ENCODE measurements at places on chromosomes 16 and 17. TPM values are rescaled to one million over a fixed set of nuclear protein-coding genes. Genes with fewer than 3 reads are reported as not detected.

Gene TSPAN10
- polyA plus RNA-seq = 4.5 TPM

Gene SRCIN1
- 2.4 TPM for polyA plus RNA-seq

Gene NPIPA5
- polyA plus RNA-seq = 0.78 TPM

Gene PMP22
- polyA plus RNA-seq = 66.2 TPM

Gene SNAI3
- polyA plus RNA-seq = 0.42 TPM

Gene CMTM1
- 5.4 TPM for polyA plus RNA-seq

Gene CES2
- polyA plus RNA-seq = 45.2 TPM

Gene CDH13
- polyA plus RNA-seq = 9.4 TPM

DNA sequence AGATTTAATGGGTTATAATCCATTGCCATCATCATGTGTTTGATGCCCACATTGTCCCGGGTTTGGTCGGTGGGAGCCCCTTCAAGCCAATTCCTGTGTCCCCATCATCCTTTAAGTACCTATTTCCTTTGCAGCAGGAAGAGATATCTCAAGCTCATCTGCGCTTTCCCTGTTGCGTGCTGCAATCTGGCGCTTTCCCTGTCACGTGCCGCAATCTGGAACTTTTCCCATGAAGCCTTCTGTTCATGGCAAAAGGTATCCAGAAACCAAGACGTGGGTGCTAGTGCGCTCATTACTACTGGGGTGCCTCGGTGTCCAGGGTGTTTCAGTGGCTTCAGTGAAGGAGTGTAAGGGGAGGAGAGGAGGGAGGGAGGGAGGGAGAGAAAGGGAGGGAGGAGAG is 174.6 kb upstream of the ZNF469 start:
- DNase-seq = no peak

DNA sequence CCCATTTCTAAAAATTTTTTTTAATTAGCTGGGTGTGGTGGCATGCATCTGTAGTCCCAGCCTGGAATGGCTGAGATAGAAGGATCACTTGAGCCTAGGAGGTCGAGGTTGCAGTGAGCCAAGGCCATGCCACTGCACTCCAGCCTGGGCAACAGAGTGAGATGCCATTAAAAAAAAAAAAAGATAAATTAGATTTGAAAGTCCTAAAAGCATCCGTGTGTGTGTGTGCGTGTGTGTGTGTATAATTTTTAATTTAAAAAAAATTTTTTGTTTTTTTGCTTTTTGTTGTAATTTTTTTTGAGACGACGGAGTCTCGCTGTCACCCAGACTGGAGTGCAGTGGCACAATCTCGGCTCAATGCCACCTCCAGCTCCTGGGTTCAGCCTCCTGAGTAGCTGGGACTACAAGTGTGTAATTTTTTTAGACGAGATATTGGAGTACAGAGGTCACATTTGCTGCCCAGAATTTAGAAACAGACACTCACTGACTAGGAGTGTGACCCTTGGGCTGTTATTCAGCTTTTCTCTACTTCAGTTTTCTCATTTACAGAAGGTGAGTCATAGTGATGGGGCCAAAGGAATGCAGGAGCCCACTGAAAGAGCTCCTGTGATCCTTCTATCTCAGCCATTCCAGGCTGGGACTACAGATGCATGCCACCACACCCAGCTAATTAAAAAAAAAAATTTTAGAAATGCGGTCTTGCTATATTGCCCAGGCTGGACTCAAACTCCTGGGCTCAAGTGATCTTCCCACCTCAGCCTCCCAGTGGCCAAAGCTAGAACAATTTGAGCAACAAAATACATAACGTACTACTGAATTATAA is 25.5 kb upstream of the TBX4 start:
- DNase-seq = no peak

- no peak for DNase-seq
Measured at GRCh38 chr17:41592601-41593305, 6.1 kb upstream of the KRT14 start.

DNA sequence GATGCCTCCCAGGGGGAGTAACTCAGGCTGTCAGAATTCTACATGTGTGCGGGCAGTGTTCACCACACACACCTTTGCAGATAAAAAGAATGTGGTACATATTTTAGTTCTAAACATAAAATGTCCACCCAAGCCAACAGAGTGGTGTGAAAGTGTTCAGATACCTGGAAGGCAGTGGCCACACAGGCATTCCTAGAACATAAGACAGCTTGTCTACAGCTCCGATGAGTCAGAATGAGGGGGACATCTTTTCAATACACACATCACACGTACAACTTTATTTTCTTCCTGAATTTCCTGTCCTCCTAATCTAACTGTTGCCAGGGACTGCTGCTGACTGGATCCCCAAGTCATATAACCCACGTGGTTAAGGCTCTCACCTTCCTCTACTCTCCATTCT is 142.3 kb downstream of the ZFHX3 start:
- DNase-seq = no peak

- no peak for DNase-seq
Measured at GRCh38 chr17:65433592-65433991, 127.9 kb downstream of the AXIN2 start.

DNA sequence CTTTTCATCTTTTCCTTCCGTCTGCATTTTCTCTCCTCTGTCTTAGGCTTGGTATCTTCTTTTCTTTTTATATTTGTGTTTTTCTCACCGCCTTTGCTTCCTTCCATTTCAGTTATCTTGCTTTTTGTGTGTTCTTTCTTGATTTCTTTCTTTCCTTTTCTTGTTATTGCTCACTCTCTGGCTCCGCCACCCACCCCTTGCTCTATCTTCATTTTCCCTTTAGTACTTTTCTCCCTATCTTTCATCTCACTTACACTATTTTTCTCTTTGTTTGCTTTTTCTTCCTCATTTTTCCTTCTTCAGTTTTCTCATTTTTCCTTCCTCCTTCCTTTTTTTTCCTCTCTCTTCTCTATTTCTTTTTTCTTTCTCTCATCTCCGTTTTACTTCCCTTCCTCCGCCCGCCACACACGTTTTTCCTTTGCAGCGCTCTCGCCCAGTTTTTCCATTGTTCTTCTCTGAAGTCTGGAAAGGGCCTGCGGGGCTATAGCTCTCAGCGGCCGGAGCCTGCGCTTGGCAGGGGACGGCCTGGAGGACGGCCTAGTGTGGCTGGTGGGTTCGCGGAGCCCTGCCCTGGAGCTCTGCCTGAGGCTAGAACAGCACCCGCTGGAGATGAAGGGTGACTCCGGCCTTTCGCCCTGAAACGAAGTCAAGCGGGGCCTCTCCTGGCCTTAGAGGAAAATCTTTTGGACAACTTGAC is 5.2 kb upstream of the HOXB13 start:
- DNase-seq = no peak

DNA sequence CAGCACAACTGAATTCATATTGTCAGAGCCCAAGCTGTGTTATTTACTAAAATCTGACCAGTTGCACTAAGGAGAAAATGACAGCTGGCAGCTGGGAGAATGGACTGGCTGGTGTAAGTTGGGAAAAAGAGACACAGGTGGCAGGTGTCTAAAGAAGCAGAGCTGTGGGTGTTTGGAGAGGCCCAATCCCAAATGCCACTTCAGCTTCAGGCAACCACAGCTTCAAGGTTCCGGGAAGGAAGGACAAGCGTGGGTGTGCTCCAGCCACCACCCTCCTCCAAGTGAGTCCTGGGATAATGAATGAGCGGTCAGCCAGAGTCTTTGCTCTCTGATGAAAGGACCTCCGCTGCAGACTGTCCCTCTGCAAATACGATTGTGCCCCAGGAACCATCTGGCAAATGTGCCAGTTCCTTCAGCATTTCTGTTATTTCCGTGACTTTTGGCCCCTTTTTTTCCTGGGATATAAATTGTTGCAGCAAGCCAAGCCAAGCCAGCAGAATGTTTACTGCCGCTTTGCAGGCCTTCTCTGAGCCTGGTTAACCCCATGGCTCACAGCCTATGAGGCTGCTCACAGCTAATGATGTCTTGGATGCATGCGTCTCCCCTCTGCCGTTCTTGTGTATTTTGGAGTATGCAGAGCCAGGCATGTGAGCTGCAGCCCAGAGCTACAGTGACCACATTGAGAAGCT is 9.5 kb upstream of the RHBDL3 start:
- DNase-seq = no peak

GRCh38 chr16:65202461-65202860 is 80.6 kb upstream of the CDH11 start:
- no peak for DNase-seq

- DNase-seq = no peak
Measured at GRCh38 chr17:27598337-27599050, 32.5 kb upstream of the LGALS9 start.

DNA sequence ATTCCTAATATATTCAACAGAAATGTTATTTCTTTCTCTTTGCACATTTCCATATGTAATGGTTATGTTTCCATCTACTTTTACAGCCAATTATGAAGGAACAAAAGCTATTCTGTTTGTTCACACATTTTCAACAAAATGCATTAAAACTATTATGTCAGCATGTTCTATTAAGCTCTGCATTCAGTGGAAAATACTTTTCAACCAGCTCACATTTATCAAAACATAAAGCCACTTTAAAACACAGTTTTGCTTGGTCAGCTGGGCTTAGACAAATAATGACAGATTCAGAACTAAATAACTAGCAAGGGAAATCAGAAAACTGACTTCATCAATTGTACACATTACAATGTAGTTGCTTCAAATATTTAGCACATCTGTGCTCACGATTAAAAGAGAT is 6.9 kb downstream of the SALL1 start:
- DNase-seq = no peak

GRCh38 chr16:85546585-85547447 is 66.3 kb upstream of the GSE1 start:
- no peak for DNase-seq

- DNase-seq = no peak
Measured at GRCh38 chr17:14460516-14461226, 159.8 kb downstream of the HS3ST3B1 start.

- no peak for DNase-seq
Measured at GRCh38 chr17:13067629-13068303, 49.9 kb upstream of the ELAC2 start.

DNA sequence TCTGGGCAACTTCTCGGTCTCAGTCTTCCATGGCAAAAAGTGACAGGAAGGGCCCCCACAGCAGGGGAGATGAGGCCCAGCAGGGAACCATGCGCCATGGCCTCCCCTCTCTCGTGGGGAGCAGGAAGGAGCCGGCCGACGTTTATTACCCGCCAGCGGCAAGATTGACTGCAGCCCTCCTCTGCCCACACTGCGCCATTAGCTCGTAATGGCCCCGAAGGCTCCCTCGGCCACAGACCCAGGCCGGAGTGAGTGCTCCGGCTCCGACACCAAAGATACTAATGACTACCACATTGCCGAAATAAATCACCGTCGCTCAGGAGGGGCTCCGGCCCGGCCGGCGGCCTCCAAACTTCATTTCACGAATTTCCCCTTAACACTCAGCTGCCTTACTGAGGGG is 226.9 kb downstream of the C16orf78 start:
- DNase-seq = no peak

DNA sequence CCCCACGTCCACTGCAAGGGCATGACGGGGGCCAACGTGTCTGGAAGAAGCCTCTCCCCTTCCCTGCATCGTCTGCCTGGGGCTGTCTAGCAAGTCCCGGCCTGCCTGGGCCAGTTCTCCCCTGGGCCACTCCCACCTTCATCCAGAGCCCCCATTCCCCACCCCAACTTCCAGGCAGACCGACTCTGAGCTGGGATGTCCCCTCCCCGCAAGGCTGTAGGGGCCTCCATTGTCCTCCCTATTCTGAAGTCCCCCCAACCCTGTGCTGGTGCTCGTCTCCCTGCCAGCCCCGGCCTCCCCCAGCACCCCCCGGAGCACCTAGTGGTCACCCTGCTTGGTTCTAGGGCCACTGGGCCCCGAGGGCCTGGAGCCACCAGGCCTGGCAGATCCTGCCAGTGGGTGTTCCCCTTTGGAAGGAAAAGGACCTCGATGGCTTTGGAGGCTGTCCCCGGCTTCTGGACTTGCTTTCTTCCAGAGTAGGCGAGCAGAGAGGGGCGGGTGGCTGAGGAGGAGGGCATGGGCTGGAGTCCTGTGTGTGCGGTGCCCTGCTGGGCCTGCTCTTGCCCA is 4.8 kb downstream of the GLIS2 start:
- DNase-seq = no peak

DNA sequence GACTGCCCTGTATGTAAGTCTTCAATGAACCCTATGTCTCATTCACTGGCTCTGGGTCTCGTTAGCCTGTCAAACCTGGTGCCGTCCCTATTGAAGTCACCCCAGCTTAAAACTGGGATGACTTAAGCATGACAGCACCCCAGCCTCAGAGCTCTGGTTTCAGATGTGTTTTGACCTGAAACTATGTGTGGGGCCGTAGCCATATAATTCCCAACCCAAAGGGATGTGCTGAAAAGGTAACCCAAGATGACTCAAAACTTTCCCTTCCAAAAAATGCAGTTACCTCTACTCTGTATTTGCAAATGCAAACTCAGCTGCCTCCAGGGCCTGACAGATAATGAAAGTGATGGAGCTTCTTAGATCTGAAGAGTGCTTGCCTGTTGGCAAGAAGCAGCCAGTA is 478.3 kb upstream of the ERCC4 start:
- DNase-seq = no peak

DNA sequence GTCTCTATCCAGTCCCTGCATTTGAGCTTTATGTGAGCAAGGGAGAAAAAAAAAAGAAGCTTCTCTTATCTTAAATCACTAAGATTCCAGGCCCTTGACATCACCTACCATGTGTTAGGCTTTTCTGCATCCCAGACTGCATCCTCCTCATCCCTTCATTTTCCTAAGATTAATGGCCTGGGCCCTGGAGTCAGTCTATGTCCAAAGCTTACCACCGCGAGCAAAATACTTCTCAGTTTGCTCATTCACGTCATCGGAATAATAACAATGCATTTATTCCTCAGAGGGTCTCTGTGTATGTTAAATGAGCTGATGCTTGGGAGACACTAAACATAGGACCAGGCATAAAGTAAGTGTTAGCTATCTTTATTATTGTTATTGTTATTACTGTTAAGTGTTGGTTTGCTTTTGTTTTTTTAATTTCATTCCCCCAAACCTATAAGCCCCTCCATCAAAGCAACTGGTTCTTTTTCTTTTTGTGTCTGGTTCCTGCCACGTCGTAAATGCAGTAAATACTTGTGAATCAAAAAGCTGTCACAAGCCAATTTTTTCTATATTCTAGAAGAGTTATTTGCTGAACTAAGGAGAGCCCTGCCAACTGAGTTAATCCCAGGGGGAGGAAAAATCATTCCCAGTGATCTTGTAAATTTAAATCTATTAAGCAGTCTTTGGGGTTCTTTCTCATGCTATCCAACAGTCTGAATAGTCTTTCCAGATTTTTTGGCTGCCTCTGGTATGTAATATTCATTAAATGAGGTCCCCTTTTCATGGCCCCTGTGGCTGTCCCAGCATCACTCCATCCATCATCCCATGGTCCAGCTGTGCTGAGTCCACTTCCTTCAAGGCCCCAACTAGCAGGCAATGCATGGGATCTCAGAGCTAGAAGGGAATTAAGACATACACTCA is 46.5 kb downstream of the VAT1L start:
- no peak for DNase-seq
